CD4-positive, alpha-beta T cell treated with Interleukin-15 for 4 hours (primary cell): ENCODE measurements at places on chromosomes 3 and 15.

DNA sequence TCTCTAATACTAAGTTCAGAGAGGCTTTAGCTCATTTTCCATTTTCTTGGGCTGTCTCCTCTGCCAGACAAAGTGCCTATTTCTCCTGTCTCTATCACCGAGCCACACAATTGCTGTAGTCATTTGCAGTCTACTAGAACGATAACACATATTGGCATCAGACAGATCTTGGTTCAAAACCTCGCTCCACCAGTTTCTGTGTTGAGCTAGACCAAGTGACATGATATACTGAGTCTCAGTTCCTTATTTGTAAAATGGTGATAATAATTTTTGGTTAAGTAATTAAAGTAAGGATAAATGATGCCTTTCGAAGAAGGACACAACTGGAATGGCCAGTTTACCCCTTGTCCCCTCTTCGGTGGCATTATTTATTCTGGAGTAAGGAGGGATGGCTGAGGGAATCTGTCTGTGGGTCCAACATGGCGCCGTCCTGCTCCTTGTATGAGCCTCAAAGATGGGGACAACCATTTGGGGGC is 398 bp upstream of the RAB7A start:
- no peak for DNase-seq

DNA sequence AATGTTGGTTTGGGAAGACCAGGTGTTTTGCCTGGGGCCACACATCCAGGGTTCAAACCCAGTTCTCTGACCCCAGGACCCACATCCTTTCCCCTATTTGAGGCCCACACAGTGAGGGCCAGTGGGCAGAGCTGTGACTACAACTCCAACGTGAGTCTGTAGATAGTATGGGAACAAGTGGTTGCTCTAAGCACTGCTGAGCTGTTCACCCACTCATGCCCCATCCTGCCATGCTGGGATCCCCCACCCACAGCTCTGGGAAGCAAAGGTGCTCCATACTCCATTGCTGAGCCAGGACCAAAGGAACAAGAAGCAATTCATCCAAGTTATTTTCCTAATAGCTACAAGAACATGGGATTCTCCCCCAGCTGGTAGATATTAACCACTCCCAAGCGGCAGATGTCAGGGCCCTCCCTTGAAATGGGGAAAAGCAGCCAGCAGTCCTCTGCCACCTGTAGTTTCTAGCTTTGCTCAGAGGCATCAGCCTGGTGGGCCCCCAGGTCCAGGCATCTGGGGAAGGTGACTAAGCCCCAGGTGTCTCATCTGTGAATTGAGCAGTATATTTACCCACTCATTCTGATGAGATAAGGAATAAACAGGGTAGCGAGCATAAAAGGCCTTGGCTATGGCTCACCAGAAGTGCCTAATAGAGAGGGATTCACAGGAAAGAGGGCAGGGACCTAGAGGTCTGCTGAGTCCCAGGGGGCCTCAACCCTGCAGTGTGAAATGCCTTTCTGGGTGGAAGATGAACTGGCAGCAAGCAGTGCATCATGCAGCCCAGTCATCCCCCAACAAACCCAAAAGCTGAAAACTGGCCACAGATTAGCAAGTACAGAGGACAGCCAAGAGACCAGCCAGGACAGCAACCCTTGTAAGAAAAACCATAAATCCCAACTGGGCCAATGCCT is 33.4 kb downstream of the POC1A start:
- no peak for DNase-seq

DNA sequence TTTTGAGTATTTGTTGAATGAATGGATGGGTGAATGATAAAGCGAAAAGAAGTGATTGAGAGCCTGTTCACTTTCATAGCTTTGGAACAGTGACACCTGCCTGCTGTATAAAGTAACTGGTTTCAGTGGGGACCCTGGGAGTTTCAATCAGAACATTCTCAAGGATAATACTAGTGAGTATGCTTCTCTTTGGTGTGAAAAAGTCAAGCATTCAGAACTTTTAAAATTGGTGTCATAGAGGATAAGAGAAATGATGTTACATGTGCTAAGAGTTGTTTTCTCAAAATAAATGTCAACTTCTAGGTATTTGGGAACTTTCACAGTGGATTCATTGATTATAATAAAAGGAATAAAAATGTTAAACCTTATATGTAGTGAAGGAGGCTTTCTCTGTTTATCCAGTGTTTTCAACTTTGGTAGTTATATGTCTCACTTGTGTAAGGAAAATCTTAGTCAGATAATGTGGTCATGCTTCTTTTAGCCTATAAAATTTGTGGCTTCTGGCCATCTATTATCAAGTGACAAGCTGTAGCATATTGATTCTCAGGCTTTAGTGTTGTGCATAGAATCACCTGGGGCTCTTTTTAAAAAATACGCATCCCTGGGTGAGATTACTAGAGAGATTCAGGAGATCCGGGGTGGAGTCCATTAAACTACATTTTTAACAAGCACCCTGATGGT is 11.9 kb downstream of the LRCH3 start:
- DNase-seq: no peak

GRCh38 chr3:43291546-43291945 is 5.2 kb downstream of the SNRK start:
- DNase-seq: no peak

DNA sequence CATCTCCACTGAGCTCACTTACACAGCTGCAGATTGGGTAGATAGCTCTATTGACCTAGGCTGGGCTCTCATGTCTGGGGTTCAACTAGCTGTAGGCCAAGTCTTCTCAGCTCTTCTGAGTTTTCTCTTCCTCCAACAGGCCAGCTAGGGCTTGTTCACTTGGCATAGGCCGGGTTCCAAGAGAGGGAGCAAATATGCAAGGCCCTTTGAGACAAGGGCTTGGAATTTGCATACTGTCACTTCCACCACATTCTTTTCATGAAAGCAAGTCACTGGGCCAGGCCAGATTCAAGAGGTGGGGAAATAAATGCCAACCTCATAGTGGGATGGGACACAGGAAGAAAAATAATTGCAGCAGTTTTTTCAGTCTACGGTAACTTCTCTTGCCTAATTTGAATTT is 25.2 kb downstream of the PIGB start:
- DNase-seq: no peak

GRCh38 chr3:25090698-25091453 is 337.2 kb upstream of the RARB start:
- DNase-seq: no peak

- no peak for DNase-seq
Observed at GRCh38 chr3:120399372-120399771, 50.2 kb upstream of the LRRC58 start.

DNA sequence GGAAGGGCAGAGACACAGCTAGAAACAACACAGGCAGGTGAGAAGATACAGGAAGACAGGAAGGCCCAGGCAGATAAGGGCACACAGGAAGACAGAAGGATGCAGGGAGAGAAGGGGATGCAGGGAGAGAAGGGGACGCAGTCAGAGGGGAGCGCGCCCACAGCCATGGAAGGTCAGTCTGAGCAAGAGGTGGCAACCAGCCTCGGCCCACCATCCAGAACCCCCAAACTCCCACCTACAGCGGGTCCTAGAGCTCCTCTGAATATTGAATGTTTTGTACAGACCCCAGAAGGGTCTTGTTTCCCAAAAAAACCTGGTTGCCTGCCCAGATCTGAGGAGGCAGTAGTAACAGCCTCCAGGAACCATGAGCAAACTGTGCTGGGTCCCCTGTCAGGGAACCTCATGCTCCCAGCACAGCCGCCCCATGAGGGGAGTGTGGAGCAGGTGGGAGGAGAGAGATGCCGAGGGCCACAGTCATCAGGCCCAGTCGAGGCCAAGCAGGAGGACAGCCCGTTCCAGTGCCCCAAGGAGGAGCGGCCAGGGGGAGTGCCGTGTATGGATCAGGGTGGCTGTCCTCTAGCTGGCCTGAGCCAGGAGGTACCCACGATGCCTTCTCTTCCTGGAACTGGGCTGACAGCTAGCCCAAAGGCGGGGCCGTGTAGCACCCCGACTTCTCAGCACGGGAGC is 27.6 kb upstream of the SLC28A1 start:
- DNase-seq: no peak

GRCh38 chr3:134406331-134407238 is 32.3 kb upstream of the AMOTL2 start:
- no peak for DNase-seq

DNA sequence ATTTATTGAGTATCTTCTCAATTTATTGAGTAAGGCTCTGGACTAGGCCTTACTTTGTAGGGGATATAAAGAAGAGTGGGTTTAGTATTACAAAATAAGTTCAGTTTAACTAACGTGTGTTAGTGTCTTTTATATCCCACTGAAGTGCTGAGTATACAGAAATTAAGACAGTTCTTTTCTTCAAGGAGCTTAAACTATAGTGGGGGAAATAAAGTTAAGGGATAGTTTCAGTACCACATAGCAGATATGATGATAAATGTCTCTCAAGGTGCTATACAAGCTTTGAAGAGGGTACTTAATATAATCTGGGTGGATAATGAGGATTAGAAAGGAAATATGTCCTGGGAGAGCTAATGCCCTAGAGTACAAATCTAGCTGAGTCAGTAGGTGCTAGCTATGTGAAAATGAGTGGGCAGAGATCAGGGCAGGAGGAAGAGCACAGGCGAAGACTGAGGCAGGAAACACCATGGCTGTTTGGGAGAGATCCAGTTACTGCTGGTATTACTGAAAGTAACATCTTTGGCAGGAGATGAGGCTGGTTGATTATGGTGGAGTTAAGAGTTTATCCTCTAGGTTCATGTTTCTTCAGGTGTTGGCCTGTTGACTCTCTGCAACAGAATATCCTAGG is 46.0 kb downstream of the TEX9 start:
- DNase-seq: no peak

GRCh38 chr3:60365360-60365759 is 885.9 kb downstream of the FHIT start:
- DNase-seq: no peak

GRCh38 chr15:90388462-90389380 is 679 bp downstream of the IQGAP1 start:
- DNase-seq: peak; percentile 55

- DNase-seq: no peak
Observed at GRCh38 chr3:149781741-149782140, 10.6 kb downstream of the ANKUB1 start.

DNA sequence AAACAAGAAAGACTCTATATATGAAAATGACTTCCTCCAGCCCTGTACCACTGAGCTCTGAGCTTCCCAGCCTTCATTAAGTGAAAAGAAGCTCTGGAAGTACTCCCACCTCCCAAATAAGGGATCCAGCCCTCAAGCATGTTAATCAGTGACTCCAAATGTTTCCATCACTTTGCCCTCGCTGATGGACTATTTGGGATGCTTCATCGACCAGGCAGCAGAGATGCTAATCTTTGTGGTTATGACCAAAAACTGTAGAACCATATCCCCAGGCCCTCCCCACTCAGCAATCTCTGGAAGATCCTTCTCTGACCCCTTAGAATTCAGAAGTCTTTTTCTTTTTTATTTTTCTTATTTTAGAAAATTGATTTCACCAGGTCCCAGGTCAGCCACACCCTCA is 2.3 kb upstream of the CTDSPL start:
- no peak for DNase-seq

DNA sequence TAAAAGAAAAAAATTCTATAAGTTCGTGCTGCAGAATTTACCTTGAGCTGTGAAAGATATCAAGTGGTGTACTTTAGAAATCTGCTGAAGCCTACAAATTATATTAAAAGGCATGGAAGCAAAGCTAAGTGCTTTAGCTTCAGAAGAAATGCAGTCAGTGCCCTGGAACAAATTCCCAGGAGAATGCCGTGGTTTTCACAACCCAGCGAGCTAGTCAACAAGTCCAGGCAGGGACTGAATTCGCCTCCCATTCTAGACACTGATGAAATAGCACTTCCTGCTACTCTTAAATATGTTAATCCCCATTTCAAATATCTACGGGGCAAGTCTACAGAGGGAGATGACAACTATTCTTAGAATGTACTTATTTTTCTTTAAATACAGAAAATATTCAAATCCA is 326.4 kb upstream of the IGF1R start:
- no peak for DNase-seq

GRCh38 chr15:70252056-70252950 is 154.6 kb upstream of the TLE3 start:
- no peak for DNase-seq

- no peak for DNase-seq
Observed at GRCh38 chr3:101142160-101142559, 148.9 kb upstream of the ABI3BP start.

GRCh38 chr3:170689296-170689829 is 103.5 kb upstream of the SLC7A14 start:
- no peak for DNase-seq

- no peak for DNase-seq
Observed at GRCh38 chr3:33430571-33430970, 9.6 kb downstream of the UBP1 start.

- no peak for DNase-seq
Observed at GRCh38 chr3:197088370-197088769, 58.8 kb upstream of the MELTF start.

DNA sequence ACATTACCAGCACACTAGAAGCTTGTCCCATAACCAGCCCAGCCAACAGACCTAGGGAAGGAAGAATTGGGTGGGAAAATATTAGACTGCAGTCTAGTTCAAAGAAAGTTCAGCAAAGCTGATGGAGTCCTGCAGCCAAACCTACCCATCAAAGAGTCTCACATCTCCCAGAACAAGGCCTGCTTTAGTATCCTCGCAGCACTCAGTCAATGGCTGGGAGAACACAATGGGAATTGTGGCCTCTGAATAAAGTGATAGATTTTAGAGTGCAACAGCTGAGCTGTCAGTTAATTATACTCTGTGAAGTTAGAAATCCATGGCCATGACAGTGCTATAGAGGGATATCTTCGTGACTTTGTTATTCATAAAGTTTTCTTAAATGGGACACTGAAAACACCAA is 207.2 kb upstream of the NAALADL2 start:
- DNase-seq: no peak

- no peak for DNase-seq
Observed at GRCh38 chr3:58202917-58203360, 7.8 kb downstream of the DNASE1L3 start.

- no peak for DNase-seq
Observed at GRCh38 chr3:189383630-189384029, 211.9 kb downstream of the TPRG1 start.

GRCh38 chr15:95302809-95303208 is 1027.7 kb upstream of the NR2F2 start:
- no peak for DNase-seq

- DNase-seq: no peak
Observed at GRCh38 chr3:168877899-168878298, 782.2 kb upstream of the GOLIM4 start.

GRCh38 chr3:126927846-126928245 is 55.1 kb upstream of the PLXNA1 start:
- DNase-seq: no peak

DNA sequence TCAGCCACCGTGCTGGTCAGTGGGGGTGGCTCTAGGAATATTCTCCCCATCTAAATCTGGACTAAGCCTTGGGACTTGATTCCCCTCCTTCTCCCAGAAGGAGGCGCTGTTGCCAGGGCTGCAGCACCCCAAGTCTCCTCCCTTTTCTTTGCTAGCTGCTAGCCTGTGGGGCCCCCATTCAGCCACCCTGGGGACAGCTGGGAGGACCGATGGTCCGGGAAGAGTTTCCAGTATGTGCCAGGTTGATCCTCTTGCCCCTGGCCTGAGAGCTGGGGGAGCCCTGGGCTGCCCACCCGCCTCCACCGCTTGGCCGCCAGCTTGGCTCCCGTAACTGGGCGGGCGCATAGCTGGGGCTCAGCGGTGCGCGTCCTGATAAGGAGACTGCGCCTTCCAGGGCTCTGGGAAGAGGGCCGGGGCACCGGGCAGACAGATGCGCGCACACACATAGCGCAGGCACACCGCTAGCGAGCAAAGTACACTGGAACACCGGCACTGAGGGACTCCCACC is 4.2 kb downstream of the SMAD6 start:
- no peak for DNase-seq

- no peak for DNase-seq
Observed at GRCh38 chr15:39581793-39582285, 960 bp downstream of the THBS1 start.
